HFFc6 (cell line): ENCODE measurements at places on chromosomes 2 and 18.
A peak's percentile ranks its signal among the peaks of the same experiment; 100 is the strongest.

GRCh38 chr2:112906276-112906675, 4.7 kb upstream of the IL37 start:
- no peak for DNase-seq

- no peak for DNase-seq
Measured at GRCh38 chr2:43210467-43211303, 15.7 kb downstream of the ZFP36L2 start.

- DNase-seq: peak; percentile 3
Measured at GRCh38 chr2:101125374-101125773, 25.8 kb downstream of the TBC1D8 start.

GRCh38 chr2:190173392-190173791, 110.9 kb upstream of the MSTN start:
- no peak for DNase-seq

DNA sequence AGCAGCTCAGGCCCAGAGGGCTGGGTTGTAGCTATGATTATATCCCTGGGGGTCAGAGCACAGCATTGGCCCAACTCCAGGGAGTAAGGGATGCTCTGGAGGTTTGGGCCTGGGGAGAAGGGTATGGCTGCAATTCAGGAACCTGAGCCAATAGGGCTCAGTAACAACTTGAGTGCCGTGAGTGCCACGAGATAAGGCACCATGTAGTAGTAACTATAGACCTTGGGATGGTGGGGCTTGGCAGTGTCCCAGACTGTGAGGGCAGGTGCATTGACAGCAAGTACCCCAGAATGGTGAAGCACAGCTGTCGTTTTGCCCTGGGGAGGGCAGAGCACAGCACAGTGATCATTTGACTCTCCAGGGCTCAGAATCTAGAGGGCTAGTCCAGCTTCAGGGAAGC, 45.1 kb upstream of the ZNF396 start:
- DNase-seq: no peak

- DNase-seq: no peak
Measured at GRCh38 chr2:39234754-39235153, 9.0 kb downstream of the CDKL4 start.

DNA sequence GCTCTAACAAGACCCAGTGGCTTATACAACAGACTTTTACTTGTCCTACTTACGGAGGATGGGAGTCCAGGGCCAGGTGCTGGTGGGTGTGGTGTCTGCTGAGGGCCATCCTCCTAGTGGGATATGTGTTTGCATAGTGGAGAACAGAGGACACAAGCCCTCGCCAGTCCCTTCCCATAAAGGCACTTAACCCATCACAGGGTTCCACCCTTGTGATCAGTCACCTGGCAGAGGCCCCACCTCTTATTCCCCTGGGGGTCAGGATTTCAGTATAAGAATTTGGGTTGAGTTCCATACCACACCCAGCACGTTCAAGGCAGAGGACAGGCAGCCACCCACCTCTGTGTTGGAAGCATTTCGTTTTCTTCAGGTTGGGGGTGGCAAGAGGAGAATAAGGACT, 259.0 kb downstream of the AGAP1 start:
- no peak for DNase-seq

DNA sequence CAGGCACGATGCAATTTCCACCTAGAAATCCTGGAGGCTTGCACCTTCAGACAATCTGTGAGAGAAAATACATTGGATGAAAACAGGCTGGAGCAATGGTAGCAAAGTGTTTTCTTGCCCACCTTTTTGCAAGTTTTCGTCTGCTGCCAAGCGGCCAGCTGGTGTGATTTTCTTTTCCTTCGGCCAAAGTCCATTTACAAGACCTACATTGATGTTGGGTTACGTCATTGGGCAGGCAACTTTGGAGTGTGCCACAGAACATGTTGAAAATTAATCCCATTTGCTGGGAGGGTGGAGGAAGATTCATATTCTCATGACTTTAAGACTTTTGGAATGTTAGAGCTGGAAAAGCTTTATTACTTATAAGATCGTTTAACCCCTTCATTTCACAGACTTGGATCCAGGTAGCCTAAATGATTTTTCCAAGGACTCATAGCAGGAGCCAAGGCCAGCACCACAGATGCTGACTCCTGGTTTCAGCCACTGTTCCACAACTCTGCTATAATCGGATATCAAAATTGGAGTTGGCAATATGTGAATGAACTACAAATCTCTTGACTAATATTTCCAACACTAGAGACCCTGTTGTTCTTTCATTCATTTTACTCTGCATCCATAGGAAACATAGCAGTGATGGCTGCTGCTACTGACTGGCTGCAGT, 352.1 kb downstream of the RND3 start:
- DNase-seq: no peak

DNA sequence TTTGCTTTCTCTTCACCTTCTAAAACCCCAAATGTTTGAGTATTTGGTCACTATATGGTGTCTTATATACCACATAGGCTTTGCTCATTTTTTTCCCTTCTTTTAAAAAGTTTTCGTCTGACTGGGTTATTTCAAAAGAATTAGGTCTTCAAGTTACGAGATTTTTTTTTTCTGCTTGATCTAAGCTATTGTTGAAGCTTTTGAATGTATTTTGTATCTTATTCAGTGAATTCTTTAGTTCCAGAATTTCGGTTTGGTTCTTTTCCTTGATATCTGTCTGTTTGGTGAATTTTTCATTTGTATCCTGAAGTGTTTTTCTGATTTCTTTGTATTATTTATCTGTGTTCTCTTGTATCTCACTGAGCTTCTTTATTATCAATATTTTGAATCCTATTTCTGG, 93.5 kb downstream of the ARL6IP6 start:
- DNase-seq: no peak

- DNase-seq: no peak
Measured at GRCh38 chr2:10232096-10232815, 70.4 kb upstream of the HPCAL1 start.

DNA sequence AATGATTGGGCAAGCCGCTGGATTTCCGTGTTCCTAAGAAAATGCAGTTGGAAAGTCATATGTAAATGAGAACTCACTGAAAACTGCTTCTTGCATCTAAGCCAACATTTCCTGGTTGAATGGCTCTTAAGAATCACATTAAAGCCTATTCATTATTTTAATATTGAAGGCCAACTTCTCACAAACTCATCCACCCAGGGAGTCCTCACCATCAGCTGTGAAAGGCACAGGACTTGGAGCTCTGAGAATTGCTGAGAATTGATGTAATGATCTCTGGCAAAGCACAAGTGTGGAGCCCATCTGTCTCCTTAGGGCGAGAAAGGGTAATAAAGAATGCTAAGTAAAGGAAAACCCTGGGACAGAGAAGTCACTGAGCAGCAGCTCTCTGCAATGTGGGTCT, 55.9 kb upstream of the APCDD1 start:
- DNase-seq: no peak

DNA sequence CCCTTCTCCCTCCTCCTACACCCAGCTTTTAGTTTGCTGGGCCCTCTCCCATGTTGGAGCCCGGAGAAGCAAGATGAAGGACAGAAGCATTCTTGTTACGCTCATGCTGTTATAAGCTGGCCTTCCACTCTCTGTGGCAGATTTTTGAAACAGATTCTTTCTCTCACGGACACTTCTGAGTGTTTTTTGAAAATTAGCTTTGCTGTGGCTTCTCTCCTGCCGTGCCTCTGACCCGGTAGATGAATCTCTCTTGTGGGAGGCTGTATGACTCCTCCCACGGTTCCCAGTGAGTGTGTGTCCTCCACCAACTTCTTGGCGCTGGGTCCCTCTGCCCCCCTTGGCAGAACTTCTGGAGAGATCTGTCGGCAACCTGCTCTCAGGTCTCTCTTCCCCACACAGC, 269.3 kb upstream of the MYT1L start:
- DNase-seq: no peak
